Lower lobe of right lung (tissue), 2 donors: ENCODE measurements at places on chromosomes 7 and 10. TPM values are rescaled to one million over a fixed set of nuclear protein-coding genes. Genes with fewer than 3 reads are reported as not detected.
A peak's percentile ranks its signal among the peaks of the same experiment; 100 is the strongest.

GRCh38 chr7:45578467-45578866 is 4.3 kb downstream of the ADCY1 start:
- no peak for DNase-seq

- DNase-seq, result no peak
Observed at GRCh38 chr7:144747936-144748335, 87.9 kb downstream of the TPK1 start.

DNA sequence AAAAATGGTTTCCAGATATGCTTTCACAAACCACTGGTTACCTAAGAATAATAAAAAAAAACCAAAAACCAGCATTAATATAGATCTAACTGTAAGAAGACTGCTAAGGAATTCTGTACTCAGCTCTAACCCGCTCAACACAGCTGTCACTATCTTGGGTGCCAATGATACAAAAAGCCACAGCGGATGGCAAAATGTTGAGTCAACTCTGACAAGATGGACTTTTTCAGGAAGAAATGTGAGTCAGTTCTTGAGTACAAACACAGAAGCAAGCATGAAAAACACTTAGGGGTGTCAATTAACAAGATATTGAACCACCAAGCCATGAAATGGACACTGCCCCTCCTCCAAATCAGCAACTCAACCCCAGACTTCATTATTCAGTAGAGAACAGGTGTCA is 55.0 kb downstream of the CTTNBP2 start:
- DNase-seq, result no peak

- peak; percentile 67 for DNase-seq
Observed at GRCh38 chr7:100745184-100745583, 11.8 kb downstream of the ZAN start.

Gene CYP2C8
- 0.92 TPM for total RNA-seq

Gene TRIM50
- not detected for total RNA-seq

Gene OR6V1
- total RNA-seq, result not detected
